ENCODE measurements at places on chromosomes 5 and 9.

DNA sequence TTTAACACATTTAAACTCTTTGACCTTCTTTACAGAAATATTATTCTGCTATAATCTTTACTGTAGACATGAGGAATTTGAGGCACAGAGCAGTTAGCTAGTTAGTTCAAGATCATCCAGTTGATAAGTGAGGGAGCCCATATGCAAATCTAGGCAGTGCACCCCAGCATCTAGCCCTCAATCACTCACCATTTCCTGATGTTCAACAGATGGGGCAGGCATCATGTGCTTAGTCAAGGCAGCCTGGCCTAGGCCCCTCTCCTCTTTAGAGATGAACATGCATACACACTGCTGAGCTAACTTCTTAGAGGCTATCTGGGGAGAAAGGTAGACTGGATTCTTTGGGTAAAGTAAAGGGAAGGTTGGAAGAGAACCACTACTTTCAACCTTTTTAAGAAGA lies 206.8 kb upstream of the SLC24A2 start:
- no peak overlapping the region for H3K27ac ChIP-seq
- H3K27me3 ChIP-seq = no peaks in the 10 kb centered on the region
- DNase-seq = no peak

- H3K27ac ChIP-seq = no peak overlapping the region
- no peaks in the 10 kb centered on the region for H3K27me3 ChIP-seq
- H3K36me3 ChIP-seq = no peaks in the 10 kb centered on the region
- DNase-seq = no peak
These were observed 32.0 kb downstream of the PLPP1 start for GRCh38 chr5:55502759-55503158.

DNA sequence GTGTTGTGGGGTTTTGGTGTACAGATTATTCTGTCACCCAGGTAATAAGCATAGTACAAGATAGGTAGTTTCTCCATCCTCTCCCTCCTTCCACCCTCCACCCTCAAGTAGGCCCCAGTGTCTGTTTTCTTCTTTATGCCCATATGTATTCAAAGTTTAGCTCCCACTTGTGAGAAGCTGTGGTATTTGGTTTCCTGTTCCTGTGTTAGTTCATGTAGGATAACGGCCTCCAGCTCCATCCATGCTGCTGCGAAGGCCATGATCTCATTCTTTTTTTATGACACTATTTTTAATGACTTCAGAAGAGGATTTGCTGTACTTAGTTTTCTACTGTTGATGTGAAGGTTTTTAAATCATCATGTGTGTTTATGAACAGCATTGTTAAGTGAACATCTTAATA lies 11.9 kb downstream of the CCDC180 start:
- no peaks in the 10 kb centered on the region for H3K4me1 ChIP-seq
- no peaks in the 10 kb centered on the region for H3K27me3 ChIP-seq
- no peak for DNase-seq
- H3K27ac ChIP-seq = no peak overlapping the region

DNA sequence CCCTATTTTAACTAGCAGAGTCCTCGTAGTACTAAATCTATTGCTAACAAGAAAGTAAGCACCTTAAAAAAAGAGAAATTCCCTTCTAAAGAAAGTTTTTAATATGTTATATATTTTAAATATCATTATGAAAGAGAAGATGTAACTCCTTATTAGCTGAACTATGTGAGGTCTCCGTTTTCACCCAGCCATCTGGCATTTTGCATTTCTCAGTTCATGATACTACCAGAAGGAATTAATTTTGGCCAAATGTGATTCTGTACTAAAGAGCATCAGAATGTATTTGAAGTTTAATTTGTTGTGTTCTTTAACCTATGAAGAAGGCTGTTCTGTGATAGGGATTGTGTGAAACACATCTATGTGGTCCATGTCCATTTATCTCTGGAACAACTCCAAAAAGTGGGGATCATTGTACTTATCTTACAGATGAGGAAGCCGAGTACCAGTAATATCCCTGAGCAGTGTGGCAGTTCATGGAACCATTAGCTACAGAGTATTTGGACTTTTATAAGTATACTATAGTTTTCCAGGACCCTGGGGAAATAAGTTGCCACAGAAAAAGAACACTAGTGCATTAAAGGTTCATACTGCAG lies 29.8 kb downstream of the TNFAIP8 start:
- no peaks in the 10 kb centered on the region for H3K27me3 ChIP-seq
- peaks cover 46% of the 10 kb centered on the region for H3K4me1 ChIP-seq
- H3K4me3 ChIP-seq = no peak overlapping the region
- no peak overlapping the region for H3K27ac ChIP-seq
- no peaks in the 10 kb centered on the region for H3K36me3 ChIP-seq

DNA sequence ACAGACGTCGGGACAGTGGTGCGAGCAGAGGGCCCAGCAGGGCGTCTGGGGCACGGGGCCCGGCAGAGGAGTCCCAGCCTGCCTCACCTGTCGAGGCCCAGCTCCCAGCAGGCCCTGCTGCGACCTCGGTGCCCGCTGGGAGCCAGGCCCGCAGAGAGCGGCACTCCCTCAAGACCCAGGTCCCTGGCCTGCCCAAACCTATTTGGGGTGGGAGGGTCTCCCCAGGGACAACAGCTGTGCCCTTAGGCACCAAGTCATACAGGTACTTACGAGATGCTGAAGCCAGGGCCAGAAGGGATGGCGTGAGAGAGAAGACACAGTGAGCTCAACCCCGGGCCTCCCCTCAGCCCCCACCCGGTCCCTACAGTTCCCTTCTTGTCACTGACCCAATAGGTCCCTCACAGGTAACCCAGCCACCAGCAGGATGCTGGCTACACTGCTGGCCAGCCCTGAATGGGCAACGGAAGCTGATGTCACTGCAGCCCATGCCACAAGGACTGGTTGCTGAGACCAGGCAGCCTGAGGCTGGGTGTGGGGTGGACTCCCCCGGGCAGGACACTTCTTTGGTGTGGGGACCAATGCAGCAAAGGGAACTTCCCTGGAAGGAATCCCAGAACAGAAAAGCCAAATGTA lies 3.7 kb downstream of the NSMF start:
- H3K4me1 ChIP-seq = peaks cover 22% of the 10 kb centered on the region
- no peaks in the 10 kb centered on the region for H3K36me3 ChIP-seq
- H3K27ac ChIP-seq = no peak overlapping the region
- peak; percentile 59 for DNase-seq
- H3K27me3 ChIP-seq = no peaks in the 10 kb centered on the region
- no peak overlapping the region for H3K4me3 ChIP-seq

DNA sequence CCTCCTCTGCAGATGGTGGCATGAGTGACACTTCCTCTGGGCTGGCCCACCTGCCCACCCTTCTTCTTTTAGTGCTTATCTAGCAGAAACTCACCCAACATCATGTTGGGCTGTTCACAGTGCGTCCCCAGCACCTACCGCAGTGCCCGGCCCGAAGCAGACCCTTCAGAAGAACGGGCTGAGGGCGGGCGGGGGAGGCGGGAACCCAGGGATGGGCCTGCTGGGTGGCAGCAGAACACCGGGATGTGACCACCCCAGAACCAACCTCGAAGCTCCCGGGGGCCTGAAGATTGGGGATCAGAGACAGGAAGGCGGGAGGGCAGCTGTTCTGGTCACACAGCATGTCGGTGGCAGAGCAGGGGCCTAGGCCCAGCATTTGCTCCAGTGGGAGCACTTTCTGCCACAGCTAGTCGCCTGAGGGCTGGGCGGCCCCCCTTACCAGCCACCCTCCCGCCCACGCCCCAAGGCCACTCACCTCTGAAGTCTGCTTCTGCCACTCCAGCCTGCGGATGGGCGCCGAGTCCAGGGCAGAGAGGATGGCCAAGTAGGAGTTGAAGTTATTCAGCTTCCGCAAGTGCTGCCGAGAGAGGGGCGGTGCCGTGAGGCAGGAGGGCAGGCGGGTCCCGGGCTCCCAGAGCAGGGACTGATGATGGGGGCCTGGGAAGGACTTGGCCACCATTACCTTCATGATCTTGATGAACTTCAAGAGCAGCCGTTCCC lies 38.7 kb downstream of the PRRT1B start:
- no peak overlapping the region for H3K4me3 ChIP-seq
- no peak for DNase-seq
- H3K4me1 ChIP-seq = peaks cover 3% of the 10 kb centered on the region
- H3K27me3 ChIP-seq = no peaks in the 10 kb centered on the region
- peak overlapping the region; percentile 32 for H3K27ac ChIP-seq

GRCh38 chr5:36904677-36905076 lies 28.1 kb downstream of the NIPBL start:
- no peaks in the 10 kb centered on the region for H3K27me3 ChIP-seq
- peaks cover 21% of the 10 kb centered on the region for H3K4me1 ChIP-seq
- H3K36me3 ChIP-seq = no peaks in the 10 kb centered on the region
- H3K4me3 ChIP-seq = no peak overlapping the region
- H3K27ac ChIP-seq = no peak overlapping the region
- DNase-seq = no peak

DNA sequence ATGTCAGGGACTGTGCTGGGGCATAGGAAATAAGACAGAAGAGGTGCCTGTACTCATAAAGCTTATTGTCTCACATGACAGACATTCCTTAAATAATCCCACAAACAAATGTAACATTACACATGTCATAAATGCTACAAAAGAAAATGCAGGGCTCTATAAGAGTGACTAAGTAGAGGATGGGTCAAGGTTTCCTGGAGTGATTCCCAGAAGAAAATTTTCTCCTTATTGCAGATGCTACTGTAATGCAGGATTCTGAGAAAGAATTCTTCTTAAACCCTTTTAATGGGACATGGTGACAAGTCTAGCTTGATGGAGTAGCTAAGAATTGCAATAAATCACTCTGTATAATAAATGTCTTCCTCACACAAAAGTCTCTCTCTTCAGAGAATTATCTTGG lies 55.7 kb downstream of the SH3TC2 start:
- H3K4me3 ChIP-seq = no peak overlapping the region
- H3K4me1 ChIP-seq = no peaks in the 10 kb centered on the region
- no peak overlapping the region for H3K27ac ChIP-seq
- no peaks in the 10 kb centered on the region for H3K36me3 ChIP-seq

Measured in upper lobe of right lung (tissue), 1 donor.